ENCODE measurements at places on chromosomes 11 and 22.
A peak's percentile ranks its signal among the peaks of the same experiment; 100 is the strongest.

- no peak for DNase-seq
Observed at GRCh38 chr11:124204008-124204407, 20.9 kb downstream of the OR10D3 start.

DNA sequence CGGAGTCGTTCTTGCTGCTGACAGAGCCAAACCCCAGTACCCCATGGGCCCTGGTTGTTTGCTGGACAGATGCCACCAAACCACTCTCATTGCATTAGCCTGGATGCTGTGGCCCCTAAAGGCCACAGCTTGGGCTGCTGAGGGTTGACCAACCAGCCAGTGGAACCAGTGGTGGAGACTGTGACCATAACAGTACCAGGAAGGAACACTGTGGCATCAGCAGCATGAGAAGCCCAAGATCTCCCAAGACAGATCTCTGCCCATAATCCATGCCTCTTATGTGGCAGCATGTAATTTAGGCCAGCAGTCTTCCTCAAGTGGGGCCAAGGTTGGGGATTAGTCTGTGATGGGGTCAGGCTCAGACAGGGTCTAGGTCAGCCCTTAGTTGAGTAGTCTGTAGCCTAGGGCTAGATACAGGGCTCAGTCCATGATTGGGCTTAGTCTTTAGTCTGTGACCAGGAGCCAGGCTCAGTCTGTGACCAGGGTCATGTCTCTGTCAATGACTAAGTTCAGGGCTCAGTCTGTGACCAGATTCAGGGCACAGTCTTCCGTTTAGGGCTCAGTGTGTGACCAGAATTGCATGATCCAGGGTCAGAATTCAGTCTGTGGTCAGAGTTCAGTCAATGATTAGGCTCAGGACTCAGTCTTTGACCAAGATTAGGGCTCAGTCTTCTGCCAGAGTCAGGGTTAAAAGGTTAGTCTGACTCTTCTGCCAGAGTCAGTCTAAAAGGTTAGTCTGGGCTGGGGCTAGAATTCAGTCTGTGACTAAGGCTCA, 4.5 kb upstream of the INPP5J start:
- DNase-seq, result no peak

- no peak for DNase-seq
Observed at GRCh38 chr11:1828542-1828941, 6.2 kb upstream of the SYT8 start.

DNA sequence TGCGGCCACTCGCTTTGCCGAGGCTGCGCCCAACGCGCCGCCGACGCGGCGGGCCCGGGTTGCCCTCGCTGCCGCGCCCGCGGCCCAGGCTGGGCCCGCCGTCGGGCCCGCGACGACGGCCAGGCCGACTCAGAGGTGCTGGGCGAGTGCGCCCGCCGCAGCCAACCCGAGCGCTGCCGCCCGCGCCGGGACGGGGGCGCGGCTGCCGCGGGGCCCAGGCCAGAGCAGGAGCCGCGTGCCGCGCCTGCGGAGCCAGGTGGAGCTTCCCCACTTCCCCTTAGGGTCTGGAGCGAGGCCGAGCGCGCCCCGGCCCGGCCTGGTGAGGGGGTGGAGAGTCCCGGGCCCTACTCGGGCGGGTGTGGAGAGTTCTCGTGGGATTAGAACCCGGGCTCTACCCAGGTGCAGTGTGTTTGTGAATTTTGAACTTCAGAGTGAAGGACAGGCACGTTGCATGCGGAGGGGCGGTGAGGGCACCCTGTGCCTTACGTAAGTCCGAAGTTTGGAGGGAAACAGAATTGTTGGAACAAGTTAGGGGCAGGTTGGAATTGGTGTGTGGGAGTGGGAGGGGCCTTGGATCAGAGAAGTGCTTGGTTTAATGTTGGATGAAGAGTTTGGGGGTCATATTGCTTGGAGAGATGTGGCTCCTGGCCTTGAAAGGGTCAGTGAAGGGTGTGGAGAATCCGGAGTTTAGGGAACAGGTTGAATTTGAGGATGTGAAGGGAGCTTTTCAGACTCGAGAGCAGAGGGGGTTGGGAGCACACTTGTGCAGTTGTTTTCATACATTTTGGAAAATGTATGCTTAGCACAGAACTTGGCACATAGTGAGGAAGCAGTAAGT, 697 bp downstream of the RNF169 start:
- DNase-seq, result peak; percentile 28

GRCh38 chr11:69063652-69064260, 15.0 kb downstream of the TPCN2 start:
- no peak for DNase-seq

DNA sequence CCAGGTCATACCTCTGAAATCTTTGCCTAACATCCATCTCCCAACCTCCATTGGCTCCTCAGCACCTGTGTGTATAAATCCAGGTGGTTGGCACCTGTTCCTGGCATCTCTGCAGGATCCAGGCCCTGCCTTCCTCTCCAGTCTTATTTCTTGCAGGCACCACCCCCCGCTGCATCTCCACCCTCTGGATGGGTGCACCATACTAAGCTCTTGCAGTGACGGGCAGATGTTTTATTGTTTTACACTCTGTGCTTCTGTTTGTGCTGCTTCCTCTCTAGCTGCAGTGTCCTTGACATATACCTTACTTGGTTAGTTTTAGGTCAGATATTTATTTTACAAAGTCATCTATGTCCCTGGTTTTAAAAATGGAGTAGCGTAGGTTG, 102.6 kb downstream of the TBC1D22A start:
- DNase-seq, result no peak

GRCh38 chr11:32023370-32024305, 67.2 kb upstream of the RCN1 start:
- DNase-seq, result no peak

- peak; percentile 76 for DNase-seq
Observed at GRCh38 chr11:35083431-35084238, 55.3 kb upstream of the CD44 start.

DNA sequence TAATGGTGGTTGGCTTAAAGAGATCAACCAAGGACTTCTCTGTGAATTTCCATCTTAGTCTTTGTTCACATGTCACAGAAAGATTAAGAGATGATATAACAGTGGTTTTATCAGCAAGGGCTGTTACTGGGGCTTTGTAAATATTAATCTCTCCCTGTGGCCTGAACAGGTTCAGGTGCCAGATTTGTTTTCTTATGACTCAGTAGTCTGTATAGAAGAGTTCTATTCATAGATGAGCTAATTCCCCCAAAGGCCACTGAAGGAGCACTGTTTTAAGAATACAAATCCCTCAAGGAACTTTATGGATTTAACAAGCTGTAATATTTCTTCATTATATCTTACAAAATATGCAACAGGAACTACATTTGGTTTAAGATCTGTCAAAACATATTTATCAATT, 50.4 kb downstream of the TCP11L1 start:
- DNase-seq, result no peak

DNA sequence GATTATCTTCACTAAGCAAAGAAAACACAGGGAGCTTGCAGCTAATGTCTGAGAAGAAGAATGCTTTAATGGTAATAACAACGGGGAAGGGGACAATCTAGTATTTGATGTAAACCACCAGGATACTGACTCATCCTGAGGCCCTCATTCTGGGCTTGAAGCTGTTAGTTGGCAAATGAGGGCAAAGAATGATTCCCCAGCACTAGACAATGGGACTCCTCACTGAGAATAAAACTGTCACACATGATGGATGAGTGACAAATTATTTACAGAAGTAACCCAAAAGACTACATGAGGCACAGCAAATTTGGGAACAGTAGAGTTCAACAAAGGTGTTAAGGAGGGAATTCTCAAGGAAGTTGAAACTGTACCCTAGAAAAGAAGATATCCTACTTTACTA, 76.3 kb downstream of the FAM168A start:
- no peak for DNase-seq

DNA sequence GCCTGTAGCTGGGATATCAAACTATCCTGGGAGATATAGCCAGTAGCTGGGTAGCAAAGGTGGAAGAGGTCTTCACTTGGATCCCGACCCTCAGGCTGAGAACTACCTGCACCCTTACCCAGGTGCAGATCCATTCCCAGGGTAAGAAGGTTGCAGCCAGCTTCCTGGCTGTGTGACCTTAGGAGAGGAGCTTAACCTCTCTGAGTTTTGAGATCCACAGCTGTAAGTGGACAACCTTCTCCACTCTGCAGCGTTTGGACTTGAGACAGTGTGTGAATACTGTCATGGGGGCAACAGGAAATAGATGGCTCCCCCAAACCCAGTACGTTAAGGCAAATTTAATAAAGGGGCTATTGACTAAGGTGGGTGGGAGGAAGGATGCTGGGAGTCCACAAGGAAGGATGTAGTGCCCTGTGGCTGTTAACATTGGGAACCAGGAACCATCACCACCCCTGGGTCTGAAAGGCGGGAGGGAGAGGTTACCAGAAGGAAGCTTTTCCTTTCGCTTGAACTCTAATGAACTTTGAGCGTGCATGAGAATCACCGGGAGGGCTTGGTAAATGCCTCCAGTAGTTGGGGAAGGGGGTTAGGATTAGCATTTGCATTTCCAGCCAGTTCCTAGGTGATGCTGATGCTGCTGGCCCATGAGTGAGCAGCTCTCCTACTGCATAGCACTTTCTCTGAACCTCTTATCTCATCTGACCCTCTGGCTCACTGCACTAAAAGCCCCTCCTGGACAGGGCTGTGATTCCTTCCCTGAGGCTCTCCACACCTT, 24.4 kb downstream of the SGSM1 start:
- no peak for DNase-seq

DNA sequence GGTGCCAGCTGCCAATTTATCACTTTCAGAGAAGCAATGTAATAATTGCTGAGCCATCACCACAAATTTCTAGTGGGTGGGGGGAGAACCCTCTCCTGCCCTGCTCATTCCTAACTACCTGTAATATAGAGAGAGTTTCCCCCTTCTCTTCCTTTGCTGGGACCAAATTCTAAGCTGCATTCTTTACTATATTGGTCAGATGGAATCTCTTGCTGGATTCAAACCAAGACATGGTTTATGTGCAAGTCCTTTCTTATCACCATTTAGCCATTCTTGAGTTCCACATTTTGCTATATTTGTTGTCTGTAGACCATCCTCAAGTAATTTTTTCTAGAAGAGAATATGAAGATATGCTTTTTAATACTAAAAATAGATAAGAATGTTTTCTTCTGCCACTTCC, 452.1 kb downstream of the MN1 start:
- no peak for DNase-seq

DNA sequence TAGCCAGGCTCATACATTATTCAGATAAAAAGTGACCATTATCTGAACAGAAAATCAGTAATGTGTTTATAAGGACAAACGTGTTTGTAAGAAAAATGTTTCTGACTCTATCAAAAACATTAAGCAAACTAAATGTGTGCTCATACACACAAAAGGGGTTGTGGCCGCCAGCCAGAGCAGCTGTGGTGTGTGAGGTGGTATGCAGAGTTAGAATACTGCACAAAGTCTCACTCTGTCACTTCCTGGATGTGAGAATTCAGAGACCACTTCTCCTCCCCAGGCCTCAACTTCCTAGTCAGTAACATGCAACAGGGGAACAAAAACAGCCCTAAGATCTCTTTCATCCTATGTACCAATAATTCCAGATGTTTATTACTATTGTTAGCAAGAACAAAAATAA, 9.4 kb downstream of the OR5B21 start:
- no peak for DNase-seq

DNA sequence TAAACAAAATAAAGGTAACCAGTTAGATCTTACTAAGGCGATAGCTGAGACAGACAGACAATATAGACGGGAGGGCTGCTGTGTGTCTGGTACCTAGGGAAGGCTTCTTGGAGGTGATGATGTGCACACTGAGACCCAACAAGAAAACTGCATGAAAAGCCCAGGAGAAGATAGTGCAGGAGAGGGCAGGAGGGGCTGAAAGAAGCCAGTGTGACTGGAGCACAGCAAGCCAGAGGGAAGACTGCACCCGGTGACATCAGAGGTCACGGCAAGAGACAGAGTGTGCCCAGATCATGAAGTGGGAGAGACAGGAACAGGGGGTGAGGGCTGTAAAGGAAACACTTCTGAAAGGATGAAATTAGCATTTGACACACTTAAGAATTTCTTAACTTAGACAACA, 266.3 kb downstream of the BRD1 start:
- DNase-seq, result no peak

- DNase-seq, result no peak
Observed at GRCh38 chr11:2132246-2132645, 6.9 kb downstream of the IGF2 start.

Data from T-helper 22 cell (primary cell).